Stimulated activated CD4-positive, alpha-beta T cell treated with anti-CD3 and anti-CD28 coated beads, Interleukin-15, amount 100 ng/mL, for 48 hours (primary cell): ENCODE measurements at places on chromosomes 1 and 21.

DNA sequence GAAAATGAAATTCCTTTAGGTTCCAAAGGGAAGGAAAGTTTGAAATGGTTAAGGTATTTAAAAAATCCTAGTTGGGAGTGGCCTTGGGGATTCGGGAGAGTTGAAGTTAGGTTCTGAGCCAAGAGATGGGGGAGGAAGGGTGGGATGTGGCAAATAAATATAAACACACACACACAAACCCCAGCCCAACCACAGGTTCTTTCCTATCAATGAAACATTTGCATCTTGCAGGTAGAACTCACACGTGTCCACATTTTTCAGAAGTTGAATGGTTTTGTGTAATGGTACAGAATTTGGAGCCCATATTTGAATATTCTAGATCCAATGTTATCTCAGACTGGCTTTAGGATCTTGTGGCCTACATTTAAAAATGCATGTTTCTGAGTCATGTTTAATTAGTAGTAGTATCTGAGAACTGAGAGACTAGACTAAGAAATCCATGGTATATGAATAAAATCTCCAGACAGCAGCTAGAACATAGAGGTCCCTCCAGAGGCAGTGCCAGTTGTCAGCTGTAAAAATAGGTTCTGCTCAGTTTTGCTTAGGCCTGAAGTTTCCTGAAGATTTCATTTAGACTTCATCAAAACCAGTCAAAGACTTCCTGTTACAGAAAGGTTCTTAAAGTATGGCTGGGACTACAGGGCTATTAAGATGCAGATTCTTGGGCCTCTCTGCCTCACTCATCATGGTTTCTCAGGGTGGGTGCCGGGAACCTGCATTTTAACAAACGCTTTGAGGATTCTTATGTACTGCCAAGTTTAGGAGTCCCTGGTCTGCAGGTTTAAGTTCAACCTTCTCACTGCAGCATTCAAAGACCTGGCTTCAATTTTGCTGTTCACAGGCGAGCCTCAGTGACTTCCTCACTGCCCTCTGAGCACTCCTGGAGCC, 21.3 kb downstream of the RUNX1 start:
- DNase-seq = no peak

GRCh38 chr1:25543425-25544242, at the start of gene LDLRAP1:
Gene LDLRAP1, plus strand, starts transcription at chr1:25543606. Its CDS starts 93 bp downstream, at chr1:25543699.
- peak; percentile 55 for DNase-seq

DNA sequence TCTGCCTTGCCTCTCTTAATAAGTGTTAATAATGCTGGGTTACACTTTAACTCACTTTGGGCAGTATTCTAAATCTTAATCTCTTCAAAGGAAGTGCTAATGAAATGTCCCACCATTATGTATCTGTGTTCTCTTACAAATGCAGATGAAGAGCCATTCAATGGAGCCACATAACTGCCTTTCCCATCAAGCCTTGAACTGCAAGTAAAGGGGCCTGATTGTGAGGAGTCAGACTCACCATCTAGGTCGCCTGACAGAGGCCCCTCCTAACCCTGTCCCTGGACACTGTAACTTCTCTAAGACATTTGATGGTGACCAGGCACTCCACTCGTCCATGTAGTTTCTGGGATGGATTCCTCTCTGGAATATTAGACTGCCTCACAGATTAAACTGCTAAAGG, 329.4 kb downstream of the KIF26B start:
- no peak for DNase-seq

DNA sequence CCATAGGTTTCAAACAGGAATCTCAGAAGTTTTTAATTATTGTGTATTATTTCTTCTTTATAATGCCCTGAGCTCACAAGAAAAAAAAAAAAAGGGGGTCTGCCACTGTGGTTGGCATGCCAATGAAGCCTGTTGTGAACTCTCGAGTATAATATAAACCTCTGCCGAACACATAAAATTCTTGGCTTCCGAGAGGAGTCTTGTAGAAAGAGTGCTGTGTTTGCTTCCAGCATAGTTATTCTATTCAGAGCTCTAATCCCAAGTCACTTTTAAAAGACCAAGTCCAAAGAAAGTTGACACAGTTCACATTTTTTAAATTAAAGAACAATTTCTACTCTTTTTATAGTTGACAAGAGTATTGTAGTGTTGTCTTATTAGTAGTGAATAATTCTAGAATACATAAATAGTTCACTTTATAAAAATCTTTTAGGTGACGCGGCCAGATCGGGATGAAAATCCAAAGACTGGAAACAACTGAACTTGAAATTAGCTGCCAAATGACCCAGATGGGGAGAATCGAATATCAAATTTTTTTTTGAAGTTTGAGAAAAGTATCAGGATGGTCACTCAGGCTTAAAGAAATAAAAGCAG, 293.2 kb downstream of the DUSP10 start:
- DNase-seq = no peak

- no peak for DNase-seq
These were observed 1678.9 kb downstream of the KCNT2 start for GRCh38 chr1:194929357-194929756.

DNA sequence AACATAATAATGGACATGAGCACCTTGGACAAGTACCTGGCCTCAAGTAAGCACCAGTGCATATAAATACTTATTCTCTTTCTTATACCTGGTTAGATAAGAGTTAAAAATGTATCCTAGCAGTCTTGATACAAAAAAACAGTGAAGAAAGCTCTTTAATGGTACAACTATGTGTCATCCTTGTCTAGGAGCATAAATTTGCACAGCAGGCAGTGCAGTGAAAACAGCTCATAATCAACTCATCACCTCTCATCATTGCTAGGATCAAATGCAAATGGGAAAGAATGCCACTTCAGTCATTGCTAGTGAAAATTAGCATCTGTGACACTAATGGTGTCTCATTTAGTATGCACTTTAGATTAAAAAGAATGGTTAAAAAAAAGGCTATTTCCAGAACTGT, 7.6 kb downstream of the SAMSN1 start:
- no peak for DNase-seq

- DNase-seq = no peak
These were observed 7.3 kb upstream of the BARHL2 start for GRCh38 chr1:90724361-90724760.

DNA sequence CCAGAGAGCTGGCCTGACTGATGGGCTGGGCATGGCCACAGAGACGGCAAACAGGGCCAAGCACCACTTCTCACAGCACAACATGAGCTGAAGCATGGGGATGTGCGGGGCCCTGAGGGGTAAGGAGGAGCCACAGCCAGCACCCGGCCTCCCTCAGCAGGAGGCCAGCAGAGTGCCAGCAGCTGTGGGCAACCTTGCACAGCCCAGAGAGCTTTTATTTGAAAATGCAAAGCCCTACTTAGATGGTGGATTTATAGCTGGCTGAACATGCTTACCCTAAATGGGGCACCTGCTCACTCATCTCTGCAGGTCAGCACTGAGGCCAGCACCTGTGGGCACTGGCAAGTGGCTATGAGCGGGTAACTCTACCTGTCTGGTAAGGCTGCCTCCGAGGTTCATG, 44.1 kb downstream of the SLC66A1 start:
- DNase-seq = no peak
